ENCODE measurements at places on chromosomes 2 and 18.

GRCh38 chr18:6222271-6222670, 192.4 kb downstream of the L3MBTL4 start:
- DNase-seq = no peak

DNA sequence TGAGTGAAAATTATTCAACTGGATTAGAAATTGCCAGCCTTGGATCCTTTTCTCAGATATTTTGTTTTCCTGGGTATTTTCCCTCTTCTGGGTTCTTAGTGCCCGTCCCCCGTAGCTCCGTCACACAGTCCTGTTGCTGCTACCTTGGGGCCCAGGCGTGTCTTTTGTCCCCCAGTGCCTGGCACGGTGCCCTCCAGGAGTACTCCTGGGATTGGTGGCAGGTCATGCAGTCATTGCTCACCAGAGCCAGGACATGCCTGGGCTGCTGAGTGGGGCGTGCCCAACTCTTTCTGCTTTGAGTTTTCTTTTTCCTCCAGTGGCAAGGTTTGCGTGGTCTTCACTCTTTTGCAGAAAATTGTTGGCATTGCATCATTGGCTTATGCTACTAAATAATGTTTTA, 275.2 kb downstream of the AGAP1 start:
- DNase-seq = no peak

DNA sequence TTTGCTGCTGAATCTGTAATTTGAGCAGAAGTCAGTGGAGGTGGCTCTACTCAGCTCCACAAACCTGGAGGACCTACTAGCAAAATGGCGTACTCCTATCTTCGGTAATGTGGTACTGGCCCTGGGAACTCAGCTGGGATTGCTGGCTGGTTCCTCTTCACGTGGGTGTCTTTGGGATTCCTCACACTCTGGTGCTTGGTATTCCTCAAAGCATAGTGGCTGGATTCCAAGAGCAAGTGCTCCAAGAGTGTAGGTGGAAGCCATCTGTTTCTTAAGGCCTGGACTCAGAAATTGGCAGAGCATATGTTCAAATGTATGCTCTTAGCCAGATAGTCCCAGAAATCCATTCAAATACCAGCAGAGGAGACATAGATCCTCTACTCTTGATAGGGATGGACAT, 281.9 kb upstream of the CDH7 start:
- no peak for DNase-seq

DNA sequence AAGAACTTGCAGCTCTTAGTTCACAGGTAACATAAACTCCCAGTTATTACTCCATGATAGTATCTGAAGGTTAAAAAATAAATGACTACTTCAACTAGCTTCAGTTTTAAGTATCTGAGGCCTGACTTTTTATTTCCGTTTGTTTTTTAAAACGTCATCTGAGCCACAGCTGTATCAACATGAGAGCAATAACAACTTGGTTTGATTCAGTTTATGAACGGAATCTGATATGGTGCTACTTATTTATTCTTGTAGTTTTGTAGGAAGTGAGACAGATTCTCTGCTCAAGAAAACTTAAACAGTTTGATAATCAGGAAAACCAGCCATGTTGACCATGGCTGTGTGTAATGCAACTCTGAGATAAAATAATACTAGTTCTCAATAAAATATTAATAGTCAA, 34.9 kb downstream of the NAB1 start:
- DNase-seq = no peak

GRCh38 chr2:3169106-3169870, 208.3 kb downstream of the EIPR1 start:
- DNase-seq = no peak

- no peak for DNase-seq
Measured at GRCh38 chr2:231991664-231992063, 30.2 kb downstream of the DIS3L2 start.

GRCh38 chr18:13447621-13448334, 229.2 kb downstream of the LDLRAD4 start:
- peak; percentile 80 for DNase-seq

GRCh38 chr2:174985614-174986013, 19.6 kb downstream of the CHN1 start:
- no peak for DNase-seq

GRCh38 chr2:173019755-173020154, 55.9 kb upstream of the MAP3K20 start:
- no peak for DNase-seq
